ENCODE measurements at places on chromosomes 3 and 15.

GRCh38 chr3:89139870-89140269 is 32.4 kb downstream of the EPHA3 start:
- no peak for DNase-seq

DNA sequence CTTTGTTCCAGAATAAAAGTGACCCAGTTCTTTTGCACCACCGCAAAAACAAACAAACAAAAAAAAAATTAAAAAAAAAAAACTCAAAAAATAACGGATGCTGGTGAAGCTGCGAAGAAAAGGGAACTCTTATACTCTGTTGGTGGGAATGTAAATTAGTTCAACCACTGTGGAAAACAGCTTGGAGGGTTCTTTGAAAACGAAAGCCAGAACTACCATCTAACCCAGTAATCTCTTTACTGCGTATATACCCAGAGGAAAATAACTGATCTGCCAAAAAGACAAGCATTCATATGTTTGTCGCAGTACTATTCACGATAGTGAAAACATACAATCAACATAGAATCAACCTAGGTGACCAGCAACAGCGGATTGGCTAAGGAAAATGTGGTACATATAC is 298.9 kb upstream of the CBLB start:
- DNase-seq, result no peak

- DNase-seq, result no peak
Measured at GRCh38 chr3:197283045-197283444, 15.4 kb downstream of the DLG1 start.

DNA sequence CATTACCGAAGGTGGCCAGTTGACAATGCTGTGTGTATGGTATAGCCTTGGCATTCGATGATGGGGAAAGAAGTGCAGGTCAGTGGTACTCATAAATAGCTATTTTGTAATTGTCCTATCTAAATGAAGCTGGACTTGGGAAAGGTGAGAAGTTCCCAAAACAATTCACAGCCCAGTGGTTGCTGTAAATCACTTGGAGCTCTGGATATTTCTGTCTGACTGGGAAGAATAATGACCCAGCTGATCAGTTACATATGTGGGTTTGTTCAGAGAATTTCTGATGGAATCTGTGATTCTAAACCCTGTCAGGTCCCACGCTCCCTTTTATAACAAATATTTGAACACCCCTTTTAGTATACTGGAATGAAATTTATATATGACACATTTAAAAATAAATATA is 133.9 kb upstream of the PFN2 start:
- DNase-seq, result no peak

Measured in CD4-positive, alpha-beta T cell treated with Interleukin-17A for 4 hours (primary cell).